Fibroblast of skin of abdomen (primary cell): ENCODE measurements at places on chromosomes 5 and 9.

DNA sequence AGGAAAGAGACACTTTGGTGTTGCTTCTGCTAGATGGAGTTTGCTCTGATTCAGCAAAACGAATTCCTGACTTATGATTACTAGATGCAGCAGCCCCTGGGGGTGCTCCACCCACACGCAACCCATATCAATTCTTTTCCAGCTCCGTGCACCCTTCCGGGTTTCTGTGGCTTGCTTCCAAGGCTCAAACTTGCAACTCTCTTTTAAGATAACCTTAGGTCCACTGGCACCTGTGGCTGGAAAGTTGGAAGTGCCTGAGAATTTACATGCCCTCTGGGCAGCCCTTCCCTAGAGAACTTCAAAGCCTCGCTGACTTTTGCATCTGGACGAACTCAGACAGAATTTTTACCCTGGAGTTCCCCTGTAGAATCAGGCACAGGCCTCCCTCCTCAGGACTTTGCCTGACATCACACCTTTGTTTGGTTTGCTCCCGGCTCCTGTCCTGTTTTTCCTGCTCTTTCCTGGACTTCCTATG, 224.9 kb downstream of the SNX18 start:
- peak; percentile 62 for DNase-seq

- peak; percentile 54 for DNase-seq
Measured at GRCh38 chr9:108003526-108003925, 514.0 kb upstream of the KLF4 start.

DNA sequence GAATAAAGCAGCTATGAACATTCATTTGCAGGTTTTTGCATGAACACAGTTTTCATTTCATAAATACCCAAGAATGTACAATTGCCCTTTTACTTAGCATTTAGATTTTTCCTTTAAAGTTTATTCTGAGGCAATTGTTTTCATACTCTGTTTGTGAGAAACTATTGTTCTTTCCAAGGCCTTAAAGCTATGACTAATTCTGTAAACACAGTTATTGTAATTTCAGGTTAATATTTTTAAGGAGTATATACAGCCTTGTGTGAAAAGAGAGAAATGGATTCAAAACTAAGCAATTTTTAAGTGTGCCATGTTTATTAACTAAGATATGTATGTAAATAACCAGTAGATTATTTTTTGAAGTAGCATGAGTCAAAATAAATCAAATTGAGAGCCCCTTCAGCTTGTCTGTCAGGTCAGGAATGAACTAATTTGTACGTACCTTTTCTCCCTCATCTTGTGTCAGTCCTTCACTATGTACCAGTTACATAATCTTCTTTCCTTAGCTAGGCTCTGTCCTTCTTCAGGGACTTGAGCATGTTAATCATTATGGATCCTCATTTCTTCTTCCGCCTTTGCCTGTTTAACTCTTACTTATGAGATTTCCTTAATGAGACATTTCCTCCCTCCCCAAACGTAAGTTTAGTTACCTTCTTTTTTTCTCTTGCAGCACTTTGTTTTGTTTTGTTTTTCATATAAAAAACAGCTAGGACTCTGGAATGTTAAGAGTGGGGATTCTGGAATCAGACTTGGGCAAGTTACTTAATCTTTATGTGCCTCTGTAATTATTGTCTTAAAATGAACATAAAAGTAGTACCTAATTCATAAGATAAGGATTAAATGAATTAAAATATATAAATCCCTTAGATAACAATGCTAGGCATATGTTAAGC, 63.6 kb downstream of the NIPBL start:
- no peak for DNase-seq

- no peak for DNase-seq
Measured at GRCh38 chr9:4939118-4939561, 45.9 kb upstream of the JAK2 start.

DNA sequence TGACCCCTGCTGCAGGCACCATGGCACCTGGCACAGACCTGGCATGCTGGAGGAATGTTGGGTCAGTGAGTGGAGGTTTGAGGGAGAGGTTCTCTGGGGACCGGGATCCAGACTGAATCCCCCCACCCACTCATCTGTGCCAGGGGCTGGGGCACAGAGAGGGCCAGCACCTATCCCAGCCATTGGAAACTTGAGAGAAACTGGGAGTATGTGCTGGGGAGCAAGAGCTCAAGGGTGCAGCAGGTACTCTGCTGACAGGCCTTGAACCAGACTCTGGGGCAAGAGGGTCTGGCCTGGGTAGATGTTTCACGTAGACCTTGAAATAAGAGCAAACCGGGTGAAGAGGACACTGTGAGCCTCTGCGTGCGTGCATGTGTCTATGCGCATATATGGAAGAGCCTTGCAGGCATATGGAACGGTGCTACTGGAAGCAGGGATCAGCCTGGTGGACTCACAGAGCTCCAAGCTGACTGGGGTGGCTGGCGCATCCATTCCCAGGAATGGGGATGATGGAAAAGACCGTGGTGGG, 8.8 kb downstream of the FGF18 start:
- no peak for DNase-seq

DNA sequence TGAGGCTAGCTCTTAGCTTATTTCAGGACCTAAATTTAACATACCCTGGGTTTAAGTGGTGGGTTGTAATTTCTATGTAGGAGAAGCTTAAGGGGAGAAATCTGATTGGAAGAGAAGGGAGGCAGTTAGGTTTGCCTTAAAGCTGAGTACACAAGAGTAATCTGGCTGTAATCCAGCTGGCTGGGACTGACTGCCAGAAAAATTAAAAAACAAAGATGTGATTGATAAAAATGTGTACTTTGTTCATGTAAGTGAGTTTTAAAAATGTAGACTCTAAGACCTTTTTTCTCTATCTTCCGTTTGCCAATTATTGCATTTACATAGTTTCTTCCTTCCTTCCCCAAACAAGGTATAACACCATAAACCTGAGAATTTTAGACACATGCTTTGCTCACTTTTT, 17.5 kb upstream of the MSMP start:
- DNase-seq = no peak

GRCh38 chr5:148740966-148741742, 85.3 kb upstream of the ADRB2 start:
- DNase-seq = peak; percentile 64

DNA sequence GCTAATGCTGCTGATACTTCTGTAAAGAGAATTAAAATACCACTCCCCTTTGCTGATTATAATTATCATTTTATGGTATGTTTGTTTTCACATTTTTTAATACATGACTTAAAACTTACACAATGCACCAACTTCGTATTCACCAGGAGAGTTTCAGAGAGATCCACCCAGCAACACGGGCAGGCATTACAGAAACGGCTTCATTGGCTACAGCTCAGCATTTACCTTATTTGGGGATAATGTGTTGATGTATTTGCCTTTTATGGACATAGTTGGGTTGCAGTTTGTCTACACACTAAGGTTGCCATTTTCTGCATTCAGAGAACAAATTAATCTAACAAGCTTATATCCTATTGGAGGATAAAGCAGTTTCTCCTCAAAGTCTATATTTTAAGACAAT, 423.6 kb downstream of the PRDM9 start:
- no peak for DNase-seq

DNA sequence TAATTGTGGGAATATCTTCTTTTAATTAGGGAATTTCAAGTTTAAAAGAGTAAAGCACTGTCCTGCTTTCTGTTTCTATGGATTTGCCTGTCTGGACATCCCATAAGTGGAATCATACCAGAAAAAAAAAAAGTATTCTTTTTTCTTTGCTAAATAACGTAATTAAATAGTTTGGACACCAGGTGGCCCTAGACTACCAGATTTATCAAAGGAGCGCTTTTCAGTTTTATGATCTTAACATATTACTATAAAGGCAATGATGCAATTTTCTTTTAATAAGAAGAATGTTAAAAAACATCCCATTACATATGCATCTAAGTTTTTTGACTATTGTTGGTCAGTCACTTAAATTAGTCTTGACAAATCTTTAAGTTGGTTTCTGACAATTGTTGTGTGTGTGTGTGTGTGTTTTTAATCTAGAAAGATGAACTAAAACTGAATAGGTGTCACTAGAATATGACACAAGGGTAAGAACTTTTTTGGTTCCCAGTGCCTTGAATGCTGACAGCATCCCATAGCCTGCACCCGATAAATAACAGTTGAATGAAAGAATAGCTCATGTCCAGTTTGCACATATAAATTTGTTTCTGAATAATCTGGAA, 49.5 kb downstream of the C5orf22 start:
- peak; percentile 50 for DNase-seq

DNA sequence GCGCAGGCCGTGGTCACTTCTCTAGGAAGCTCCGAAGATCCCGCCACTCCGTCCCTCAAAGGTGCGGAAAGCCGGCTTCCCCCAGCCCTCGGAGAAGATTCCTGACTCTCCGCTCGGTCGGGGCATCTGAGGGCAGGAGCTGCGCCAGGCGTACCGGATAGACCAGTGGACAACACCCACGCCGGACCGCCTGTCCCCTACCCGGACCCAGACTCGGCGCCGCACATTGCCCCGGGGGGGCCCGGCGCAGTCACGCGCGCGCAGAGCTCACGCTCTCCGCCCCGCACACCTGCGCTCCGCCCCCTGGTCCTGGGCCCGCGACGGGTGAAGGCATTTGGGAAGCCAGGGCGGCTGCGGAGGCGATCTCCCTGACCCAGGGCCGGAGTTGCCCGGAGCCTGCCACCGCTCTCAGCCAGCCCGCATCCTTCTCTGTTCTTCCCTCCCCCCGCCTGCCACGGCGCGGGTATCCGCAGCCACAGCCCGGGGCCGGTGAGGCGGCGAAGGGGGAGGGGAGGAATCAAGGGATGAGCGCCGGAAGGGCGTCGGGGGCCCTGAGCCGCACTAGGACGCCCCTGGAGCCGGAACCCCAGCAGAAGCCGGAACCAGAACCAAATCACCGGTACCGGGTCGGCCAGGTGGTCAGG, 448 bp downstream of the RELL2 start:
- DNase-seq = no peak

- DNase-seq = no peak
Measured at GRCh38 chr9:97529363-97530076, 28.1 kb downstream of the TMOD1 start.

DNA sequence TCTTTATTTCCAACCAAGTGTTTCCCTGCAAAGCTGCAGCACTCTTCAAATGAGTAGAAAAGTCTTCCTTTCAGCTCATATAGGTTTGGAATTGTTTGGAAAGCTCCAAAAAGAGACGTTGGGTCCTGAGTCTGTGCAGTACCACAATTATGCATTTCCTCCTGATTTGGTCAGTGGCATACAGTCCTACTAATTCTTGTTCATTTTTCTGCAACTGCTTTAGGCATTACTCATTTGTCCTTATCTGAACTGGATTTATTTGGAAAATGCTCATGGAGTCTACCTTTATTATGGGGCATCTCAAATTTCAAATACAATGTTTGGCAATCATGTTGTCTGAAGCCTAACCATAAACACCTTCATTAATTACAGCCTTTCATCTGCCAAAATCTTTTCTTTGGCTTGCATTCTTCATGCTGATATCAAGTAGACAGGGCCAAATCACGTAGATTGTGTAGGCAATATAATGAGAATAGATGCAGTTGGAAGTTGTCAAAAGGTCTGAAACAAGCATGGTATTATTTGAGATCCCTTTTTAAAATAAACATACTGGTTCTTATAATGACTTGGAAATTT, 232.8 kb downstream of the TLE1 start:
- DNase-seq = peak; percentile 72

- DNase-seq = no peak
Measured at GRCh38 chr9:125820100-125820804, 73.1 kb downstream of the PBX3 start.

DNA sequence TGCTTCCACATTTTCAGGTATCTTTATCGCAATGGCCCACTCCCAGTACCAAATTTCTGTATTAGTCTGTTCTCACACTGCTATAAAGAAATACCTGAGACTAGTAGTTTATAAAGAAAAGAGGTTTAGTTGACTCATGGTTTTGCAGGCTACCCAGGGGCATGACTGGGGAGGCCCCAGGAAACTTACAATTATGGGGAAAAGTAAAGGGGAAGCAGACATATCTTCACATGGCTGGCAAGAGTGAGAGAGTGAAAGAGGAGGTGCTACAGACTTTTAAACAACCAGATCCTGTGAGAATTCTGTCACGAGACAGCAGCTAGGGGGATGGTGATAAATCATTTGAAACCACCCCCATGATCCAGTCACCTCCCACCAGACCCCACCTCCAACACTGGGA, 238.2 kb upstream of the DMAC1 start:
- no peak for DNase-seq

GRCh38 chr5:17477043-17477442, 21.0 kb upstream of the TAF11L2 start:
- no peak for DNase-seq

DNA sequence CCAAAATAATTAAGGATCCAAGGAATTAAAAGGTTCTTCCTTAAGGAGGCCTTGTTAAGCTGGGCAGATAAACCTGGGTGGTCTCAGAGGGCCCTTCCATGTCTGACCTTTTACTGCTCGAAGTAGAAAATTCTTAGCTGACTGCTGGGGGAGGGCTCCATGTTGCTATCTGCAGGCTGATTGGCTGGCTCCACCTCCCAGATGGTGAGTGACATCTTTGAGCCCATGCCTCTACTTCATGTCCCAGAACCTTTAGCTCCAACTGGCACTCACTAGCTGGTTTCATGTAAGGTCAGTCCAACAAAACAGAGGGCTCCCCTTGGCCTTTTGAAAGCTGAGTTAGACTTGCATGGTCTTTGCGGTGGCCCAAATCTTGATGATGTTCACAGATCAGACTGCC, 188.2 kb downstream of the PAX5 start:
- DNase-seq = no peak

DNA sequence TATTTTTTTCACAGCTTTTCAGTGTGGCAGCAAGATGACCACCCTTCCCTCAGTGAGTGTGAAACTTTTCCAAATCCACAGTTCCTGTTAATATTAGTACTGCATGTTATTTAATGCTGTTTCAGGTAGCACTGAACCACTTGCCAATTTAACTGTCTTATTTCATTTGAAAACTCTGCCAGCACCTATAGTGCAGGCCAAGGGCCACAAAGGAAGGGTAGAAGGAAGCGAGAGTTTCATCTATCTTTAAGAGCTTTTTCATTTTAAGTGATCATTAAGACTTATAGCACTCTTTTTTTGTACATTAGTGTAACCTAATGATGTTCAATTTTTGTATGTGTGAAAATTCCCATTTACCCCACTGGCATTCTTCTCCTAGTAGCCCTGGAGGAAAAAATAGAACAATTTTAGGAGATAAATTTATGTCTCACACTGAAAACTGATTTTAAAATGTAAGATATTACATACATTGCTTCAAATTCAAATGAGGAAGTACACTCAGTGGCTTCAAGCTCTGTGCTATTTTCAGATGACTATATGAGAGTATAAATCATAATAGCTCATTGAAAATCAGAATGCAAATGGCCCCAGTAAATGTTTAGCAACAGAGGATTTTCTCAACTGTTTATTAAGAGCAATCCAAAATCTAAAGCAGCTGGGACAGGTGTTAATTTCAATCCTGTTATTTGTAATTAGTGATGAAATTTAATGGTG, 820.5 kb downstream of the PTPRD start:
- no peak for DNase-seq

DNA sequence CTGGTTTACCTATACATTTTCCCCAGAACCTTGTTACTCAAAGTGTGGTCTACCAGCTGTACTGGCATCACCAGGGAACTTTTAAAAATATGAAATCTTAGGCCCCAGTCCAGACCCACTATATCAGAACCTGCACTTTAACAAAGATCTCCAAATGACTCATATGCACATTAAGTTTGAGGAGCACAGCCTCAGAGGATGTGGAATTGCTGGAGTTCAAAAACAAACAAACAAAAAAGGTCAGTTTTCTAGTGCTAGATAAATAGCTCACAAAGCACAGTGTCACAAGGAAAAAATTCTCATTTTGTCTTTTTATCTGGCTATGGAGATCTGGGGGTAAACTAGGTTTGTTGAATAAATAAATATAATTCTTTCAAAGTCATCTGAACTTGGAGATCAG, 68.9 kb upstream of the ANKRD55 start:
- DNase-seq = no peak

GRCh38 chr5:123214193-123214592, 125.2 kb downstream of the PRDM6 start:
- DNase-seq = no peak
